ENCODE measurements at places on chromosomes 6 and 20.

GRCh38 chr6:91669154-91669870 lies 1082.4 kb upstream of the MAP3K7 start:
- DNase-seq, result no peak

GRCh38 chr6:36120979-36121786 lies 9.1 kb upstream of the MAPK13 start:
- DNase-seq, result peak; percentile 70

DNA sequence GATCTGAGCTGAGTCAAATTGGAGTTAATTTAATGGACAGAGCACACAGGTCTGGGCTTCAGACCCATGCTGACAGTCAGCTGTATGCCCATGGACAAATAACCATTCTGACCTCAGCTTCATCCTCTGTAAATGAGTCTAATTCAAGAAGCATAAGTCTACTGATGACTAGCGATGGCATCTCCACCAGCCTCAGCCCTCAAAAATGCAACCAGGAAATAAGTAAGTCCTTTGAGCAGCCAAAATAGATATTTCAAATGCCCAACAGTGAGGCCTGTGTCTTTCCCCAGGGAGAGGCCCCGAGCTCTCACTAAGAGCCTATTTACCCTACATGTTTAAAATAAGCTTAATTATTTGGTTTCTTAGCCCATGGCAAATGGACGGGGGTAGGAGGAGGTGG lies 114.2 kb upstream of the MTHFD1L start:
- DNase-seq, result peak; percentile 28

- DNase-seq, result no peak
Observed at GRCh38 chr20:31962761-31963160, 5.2 kb upstream of the XKR7 start.

- DNase-seq, result no peak
Observed at GRCh38 chr20:60123096-60123495, 164.9 kb downstream of the CDH26 start.

DNA sequence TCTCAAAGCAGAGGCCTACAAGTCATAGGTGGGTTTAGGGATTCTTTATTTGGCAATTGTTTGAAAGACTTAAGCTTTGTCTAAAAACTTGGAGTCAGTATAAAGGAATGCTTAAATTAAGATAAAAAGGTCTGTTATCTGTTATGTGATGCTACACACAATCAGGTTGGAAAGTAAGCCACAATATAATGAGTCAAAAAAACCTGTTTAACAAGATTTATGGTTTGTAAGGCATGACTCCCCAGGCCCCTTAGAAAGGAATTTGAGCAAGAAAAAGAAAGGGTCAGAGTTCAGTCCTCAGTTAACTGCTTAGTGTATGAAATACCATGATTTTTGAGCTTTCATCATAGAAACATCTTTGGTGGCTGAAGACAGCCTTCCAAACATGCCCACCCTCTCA lies 66.8 kb upstream of the HMGN3 start:
- DNase-seq, result peak; percentile 67

DNA sequence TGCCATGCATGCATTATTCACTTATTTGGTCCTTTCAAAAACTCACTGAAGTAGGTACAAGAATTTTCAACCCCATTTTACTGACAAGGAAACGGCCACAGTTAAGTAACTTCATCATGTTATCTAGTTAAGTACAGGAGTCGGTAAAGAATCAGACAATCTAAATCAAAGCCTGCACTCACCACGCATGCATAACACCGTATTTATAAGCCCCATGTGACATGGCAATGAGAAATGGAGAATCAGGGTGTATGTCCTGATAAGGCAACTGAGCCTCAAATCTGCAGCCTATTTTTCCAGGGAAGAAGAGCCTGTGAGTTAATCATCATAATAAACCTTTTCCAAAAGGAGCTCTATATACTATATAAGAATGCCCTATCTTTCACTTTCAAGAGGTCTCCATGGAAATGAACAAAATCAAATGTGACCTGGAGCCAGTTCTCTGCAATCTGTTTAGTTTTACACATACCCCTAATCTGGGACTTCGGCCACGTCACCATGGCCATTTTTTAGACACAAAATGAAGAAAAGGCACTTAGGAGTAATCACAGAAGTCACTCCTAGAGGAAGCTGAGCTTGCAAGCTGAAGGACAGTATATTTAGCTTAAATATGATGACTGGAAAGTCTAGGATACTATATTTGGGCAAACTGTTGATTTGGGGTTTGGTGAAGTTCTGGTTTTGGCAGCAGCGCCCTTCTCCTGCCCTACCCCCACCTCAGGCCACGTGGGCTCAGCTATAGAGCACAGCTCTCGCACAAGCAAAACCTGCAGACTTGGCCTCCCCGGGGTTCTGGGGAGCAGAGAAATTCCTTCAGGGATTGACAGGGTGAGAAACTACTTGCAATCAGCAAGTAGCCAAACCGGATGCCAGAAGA lies 19.2 kb downstream of the TRAM2 start:
- DNase-seq, result no peak

DNA sequence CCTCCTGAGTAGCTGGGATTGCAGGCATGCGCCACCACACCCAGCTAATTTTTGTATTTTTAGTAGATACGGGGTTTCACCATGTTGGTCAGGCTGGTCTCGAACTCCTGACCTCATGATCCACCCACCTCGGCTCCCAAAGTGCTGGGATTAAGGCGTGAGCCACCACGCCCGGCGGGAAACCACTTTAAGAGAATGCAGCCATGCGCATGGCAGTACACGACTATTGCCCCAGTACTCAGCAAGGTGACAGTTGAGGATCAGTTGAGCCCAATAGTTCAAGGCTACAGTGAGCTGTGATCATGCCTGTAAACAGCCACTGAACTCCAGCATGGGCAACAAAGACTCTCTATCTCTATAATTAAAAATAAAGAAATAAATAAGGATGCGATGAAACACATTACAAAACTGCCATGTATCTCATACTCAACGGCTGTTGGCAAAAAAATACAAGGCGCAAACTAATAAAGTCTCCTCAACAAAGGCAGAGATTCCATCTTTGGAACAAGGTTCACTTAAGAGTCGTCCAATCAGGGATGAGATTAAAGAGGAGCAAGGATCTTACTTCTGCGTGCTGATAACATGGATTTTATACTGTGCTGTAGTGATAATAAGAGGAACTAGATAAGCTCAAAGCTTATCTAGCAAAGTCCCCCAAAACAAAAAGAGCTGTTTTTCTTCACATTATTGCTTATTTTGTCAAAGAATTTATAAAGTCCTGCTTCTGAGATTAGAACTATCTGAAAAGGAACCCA lies 51.1 kb downstream of the STAU1 start:
- no peak for DNase-seq

DNA sequence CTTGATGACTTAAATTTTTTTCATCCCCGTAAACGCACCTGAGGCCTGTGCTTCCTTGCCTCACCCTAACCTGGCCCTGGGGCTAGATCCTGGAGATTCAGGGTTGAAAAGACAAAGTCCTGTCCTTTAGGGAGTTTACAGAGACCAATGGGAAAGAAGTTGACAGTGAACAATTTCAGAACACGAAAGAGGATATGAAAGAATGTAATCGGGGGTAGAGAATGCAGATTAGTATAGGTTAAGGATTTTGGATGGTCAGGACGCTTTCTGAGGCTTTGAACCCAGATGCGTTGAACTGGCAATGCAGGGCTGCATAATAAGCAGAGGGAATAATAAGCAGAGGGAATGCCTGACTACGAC lies 1.7 kb upstream of the FBXO5 start:
- DNase-seq, result no peak

All from bronchial epithelial cell (primary cell).